ENCODE measurements at places on chromosomes 16 and 17. TPM values are rescaled to one million over a fixed set of nuclear protein-coding genes. Genes with fewer than 3 reads are reported as not detected.

DNA sequence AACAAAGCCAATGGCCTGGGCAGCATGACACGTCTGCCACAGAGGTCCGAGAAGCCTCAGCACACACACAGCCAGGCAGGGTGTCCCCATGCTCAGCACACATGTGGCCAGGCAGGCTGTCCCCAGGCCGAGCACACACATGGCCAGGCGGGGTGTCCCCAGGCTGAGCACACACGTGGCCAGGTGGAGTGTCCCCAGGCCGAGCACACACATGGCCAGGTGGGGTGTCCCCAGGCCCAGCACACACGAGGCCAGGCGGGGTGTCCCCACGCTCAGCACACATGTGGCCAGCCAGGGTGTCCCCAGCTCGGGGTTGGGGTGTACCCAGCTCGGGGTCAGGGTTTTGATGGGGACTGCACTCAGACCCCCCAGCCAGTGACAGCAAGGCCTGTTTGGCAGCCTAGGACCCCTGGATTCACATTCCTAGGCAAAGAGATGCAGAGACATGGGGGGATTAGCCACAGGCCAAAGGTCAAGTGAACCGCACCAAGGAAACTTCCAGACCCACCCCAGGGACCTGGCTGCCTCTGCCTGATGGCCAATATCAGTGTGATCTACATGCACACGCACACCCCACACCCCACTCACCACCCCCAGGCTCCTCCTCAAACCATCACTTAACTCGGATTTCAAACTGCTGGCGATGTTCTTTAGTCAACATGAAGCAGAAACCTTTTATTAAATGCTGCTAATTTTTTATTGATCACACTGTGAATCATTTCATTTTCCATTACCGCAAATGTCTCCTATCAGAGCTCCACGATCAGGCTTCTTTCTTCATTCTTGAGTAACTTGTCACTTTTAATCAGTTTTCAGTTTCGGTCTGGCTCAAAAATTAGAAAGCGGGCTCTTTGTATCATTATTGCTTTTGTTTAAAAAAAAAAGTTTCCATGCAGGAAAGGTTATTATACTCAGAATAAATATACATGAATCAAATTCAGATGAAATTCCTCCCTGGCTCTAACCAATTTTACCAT, 111.4 kb downstream of the ZNF423 start:
- no peak for DNase-seq

Gene CMTM1
- total RNA-seq = 8.9 TPM

Gene WFDC1
- 9.3 TPM for total RNA-seq

Gene ANKRD40CL
- not detected for total RNA-seq

Gene PRSS33
- total RNA-seq = not detected

DNA sequence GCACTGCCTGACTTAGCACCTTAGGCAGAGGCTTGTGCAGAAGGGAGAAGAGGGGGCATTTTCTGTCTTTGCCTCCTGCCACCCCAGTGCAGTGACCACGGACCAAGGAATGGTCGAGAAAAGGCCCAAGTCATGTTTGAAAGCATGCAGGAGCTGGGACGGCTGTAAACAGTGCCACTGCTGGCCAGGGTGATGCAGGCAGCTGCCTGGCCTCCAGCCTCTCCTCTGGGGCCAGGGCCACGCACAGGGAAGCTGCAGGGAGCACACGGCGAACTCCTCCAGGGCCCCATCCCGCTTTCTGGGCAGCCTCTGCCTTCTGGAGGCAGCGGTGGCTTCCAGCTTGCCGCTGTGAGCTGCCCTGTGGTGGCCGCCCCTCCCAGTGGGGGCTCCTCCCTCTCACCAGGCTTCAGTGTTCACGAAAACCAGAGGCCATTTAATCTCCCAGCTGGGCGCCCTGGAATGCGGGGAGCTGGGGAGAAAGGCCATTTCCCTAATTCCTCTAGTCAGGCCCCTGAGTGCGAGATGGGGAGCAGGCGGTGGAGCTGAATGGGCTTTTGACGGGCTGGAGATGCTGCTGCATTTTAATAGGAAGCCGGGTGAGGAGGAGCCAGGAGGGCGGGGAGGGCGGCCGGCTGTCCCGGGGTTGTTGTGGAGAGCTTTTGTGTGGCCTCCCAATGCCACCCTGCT, 28.7 kb upstream of the DNAI2 start:
- peak; percentile 90 for DNase-seq

Gene ATP1B2
- 29.1 TPM for total RNA-seq

DNA sequence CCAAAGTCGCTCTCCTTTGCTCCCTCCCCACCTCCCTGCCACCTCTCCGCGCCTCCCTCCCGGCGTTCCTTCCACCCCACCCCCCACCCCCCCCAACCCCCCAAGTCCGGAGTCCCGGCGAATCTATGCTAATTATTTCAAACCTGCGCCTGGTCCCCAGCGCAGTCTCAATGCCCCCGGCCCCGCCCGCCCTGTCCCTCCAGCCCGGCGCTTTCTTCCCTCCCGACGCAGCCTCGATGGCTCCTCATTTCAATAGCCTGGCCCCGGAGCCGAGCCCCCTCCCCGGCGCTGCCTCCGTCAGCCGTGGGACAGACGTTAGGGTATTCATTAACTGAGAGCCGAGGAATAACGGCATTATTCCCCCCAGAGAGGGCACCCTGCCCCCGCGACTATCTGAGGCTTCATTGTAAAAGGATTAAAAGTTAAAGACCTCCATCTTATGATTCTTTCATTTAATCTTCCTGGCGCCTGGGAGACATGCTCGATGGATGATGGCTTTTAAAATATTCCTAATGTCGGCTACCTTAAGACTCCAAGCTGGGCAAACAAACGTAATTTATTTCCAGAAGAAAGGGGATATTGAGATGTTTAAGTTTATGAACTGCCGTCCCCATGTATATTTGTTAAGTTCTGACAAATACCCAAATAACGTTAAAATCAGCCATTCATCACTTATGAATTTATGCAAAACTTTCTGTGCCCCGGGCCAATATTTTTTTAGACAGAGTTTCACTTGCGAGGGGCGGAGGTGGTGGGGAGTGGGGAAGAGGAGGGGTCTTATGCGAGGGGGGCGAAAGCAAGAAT, 3.4 kb downstream of the NOG start:
- DNase-seq = no peak

Gene C17orf78
- not detected for total RNA-seq

- no peak for DNase-seq
These were observed 26.3 kb downstream of the ARHGAP23 start for GRCh38 chr17:38454532-38454931.

GRCh38 chr16:11384184-11384955, 39.1 kb downstream of the RMI2 start:
- DNase-seq = no peak

DNA sequence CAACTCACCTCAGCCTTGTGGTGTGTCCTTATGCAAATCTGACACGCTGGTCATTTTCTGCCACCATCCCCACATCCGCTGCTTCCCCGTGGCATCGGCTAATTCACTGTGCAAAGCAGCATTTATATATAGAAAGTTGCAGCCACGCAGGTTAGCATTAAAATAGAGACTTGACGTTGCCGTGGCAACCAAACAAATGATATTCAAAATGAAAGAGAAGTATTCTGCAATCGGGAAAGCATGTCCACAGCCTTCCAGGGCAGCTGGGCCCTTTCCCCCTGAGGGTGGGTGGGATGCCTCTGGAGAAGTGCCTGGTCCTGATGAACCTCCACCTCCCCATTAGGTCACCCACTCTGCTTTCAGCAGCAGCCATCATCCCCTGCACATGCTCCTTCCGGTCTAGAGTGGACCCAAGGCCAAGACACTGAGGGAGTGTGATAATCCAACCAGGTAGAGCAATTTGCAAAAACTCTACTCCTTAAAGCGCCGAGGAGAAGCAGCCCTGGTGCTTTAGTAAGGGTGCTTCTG, 138.7 kb downstream of the GAS7 start:
- no peak for DNase-seq

GRCh38 chr17:21689604-21690003, 2.7 kb upstream of the KCNJ18 start:
- no peak for DNase-seq

Gene ASPHD1
- total RNA-seq = 15.1 TPM

- no peak for DNase-seq
These were observed 78.9 kb downstream of the IRX5 start for GRCh38 chr16:55009581-55009980.

- no peak for DNase-seq
These were observed 242.7 kb downstream of the GSG1L start for GRCh38 chr16:27820646-27821345.

Gene TBX6
- total RNA-seq = 0.99 TPM

DNA sequence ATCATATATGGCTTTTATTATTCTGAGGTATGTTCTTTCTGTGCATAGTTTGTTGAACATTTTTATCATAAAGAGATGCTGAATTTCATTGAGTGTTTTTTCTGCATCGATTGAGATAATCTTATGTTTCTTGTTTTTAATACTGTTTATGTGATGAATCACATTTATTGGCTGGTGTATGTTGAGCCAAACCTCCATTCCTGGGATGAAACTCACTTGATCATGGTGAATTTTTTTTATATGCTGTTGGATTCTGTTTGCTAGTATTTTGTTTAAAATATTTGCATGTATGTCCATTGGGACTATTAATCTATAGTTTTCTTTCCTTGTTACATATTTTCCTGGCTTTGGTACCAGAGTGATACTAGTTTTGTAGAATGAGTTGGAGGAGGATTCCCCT, 500.2 kb downstream of the CDH11 start:
- no peak for DNase-seq

- no peak for DNase-seq
These were observed 181.1 kb upstream of the HSBP1 start for GRCh38 chr16:83626676-83627075.

DNA sequence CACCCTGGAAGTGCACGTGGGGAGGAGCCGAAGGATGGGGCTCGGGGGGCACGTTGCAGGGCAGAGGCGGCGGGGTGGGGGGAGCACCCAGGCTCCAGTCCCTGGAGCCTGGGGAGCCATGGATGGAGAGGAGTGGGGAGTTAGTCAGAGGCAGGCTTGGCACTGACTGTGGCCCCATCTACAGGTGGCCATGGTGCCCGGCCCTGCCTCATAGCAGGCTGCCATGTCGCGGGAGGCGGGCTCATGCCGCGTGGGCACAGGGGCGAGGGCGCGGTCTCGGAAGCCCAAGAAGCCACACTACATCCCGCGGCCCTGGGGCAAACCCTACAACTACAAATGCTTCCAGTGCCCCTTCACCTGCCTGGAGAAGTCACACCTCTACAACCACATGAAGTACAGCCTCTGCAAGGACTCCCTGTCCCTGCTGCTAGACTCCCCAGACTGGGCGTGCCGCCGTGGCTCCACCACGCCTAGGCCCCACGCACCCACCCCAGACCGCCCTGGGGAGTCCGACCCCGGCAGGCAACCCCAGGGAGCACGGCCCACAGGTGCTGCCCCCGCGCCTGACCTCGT, 3.0 kb downstream of the PRR35 start:
- no peak for DNase-seq

GRCh38 chr17:43767713-43768059, 9.1 kb upstream of the SOST start:
- DNase-seq = no peak

DNA sequence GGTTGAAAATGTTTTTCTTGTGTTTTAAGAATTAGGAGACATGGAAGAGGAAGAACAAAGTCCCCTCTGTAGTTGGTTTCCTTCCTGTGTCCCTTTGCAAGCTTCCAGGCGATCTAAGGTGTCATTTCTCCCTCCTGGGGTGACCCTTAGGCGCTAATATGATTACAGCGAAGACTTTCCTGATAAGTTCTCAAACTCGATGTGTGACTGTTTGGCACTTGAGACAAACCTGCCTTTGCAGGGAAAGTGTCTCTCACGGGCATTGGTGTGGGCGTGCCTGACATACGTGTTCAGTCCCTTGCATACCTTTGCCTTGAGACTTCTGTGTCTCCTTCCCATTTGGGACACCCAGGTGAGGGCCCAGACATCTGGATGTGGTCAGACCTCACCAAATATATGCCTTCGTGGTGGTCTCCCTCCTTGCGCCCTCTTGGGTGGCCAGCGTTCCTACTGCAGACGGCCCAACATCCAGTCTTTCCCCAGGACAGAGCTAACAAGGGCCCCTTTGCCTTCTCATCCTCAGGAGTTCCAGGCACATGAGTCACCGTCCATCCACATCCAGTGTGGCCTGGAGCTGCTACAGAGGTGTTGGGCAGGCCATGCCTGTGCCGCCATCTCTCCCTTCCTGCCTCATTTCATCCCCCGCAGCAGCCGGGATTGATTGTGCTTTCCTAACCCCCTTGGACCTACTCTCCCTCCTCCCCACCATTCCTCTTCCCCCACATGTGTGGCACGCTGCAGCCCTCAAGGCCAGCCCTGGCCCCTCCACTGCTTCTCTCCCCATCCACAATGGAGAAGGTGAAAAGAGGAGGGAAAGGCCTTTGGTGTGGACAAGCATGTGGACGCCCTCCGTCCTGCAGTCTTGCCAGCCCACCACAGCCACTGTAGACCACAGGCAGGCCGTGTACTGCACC, 3.1 kb upstream of the JPT2 start:
- no peak for DNase-seq

DNA sequence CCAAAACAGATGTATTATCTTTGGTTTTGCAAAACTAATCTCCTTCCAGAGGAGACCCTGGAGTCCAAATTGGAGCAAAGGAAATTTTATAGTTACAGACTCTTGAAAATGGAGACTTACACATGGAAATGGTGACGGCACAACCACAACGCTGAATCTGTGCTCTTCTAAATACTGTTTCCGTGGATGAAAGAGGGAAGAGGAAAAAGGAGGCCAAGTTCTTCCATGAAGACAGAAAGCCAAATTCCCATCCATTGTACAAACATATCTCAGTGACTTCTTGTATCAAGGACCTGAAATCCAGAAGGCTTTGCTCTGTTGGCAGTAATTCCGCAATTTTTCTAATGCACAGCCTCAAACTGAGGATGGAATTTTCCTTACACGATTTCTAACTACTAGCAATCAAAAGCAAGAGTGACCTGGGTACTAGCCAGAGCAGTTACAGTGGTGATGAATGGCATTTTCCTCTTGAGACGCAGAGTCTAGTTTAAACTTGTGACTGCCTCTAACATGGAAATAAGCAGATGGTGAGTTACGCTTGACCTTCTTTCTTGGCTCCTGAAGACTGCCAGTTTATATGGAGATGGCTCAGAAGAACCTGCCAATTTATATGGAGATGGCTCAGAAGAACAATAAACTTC, 38.5 kb downstream of the VPS53 start:
- no peak for DNase-seq
